ENCODE measurements at places on chromosomes 5 and 9.

DNA sequence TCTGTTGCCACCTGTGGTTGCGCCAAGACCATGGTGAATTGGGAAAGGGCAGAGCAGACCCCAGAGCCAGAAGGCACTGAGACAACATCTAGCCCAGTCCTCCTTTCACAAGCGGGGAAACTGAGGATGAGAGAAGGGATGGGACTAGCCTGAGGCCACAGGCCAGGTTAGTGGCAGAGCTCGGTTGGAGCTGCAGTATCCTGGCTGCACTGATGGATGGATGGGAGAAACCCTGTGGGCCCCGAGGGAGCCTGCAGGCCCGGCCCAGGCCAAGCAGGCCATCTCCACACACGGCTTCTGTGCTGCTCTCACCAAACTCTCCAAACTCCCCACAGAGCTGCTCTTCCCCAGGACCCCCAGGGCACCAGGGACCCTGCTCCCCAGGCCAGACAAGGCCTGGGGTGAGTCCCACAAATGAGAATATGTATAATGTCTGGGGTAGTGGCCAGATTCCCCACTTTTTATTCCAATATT lies 60.2 kb downstream of the TSTD2 start:
- DNase-seq: no peak

GRCh38 chr5:137856916-137857862 lies 10.5 kb upstream of the MYOT start:
- DNase-seq: no peak

DNA sequence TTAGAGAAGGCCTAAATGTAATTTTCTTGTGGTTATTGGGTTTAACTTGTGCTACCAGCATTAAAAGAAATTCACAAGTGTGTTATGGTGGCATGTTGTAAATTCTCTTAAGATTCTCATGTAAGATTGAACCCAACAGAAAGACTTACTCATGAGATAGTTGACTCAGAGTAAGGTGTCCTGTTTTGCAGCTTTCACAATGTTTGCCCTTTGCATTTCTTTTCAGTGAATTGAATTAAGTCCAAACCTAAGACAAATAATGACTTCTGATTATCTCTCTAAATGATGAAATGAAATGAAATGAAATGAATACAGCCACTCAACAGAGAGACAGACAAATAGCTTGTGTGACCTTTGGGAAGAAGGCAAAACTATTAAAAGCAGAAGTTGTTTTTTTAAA lies 1696.9 kb upstream of the WWC1 start:
- no peak for DNase-seq

GRCh38 chr5:128378632-128379031 lies 159.4 kb downstream of the FBN2 start:
- no peak for DNase-seq

DNA sequence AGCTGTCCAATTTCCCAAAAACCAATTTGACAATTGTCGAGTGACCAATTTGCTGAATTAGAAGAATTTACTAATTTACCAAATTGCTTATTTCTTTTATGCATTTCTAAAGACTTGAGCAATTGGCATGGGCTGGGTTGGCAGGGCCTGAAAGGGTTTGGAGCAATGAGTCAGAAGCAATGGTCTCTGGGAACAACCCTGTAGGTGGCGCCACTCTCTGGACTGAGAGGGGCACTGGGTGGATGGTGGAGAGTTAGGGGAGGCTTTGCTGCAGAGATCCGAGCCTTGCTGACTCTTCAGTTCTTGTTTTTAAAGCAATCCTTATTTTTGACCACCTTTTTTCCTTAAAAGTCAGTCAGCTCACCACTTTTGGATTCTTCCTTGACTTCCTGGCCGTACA lies 71.5 kb upstream of the RPS23 start:
- DNase-seq: no peak

DNA sequence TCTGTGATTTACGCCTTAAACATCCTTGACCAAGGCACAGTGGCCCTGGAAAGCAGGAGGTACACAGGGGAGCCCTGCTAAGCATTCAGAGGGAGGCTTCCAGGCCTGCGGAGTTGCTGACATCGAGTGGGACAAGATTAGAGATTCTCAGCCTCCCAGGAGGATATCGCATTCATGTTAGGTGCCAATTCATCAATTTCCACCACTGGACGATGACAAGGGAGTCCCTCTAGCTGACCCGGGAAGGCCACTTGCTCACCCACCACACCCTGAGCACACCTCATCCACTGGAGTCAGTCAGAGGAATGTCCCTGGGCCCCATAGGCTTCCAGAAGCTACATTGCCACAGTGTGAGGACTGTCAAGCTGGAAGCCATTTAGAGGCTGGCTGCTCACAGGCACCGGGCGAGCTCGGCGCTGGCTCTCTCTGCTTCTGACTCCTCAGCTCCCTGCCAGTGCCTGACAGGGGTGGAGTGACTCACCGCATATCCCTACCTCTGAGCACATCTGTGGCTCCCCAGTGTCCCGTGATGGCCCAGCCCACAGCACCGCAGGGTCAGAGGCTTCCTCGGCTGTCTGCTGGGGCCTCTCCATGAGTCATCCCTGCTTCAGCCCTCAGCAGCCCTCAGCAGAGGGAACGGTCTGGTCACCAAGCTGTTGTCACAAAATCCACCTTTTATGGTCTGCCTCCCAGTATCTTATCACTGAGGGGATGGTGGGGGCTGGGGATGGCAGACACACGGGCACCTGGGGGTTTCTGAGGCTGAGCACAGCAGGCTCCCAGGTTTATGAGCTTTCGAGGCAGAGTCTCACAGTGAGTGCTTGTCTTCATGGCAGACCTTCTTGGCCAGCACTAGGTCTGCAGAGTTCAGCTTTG lies 117.5 kb downstream of the ZNF608 start:
- DNase-seq: no peak

DNA sequence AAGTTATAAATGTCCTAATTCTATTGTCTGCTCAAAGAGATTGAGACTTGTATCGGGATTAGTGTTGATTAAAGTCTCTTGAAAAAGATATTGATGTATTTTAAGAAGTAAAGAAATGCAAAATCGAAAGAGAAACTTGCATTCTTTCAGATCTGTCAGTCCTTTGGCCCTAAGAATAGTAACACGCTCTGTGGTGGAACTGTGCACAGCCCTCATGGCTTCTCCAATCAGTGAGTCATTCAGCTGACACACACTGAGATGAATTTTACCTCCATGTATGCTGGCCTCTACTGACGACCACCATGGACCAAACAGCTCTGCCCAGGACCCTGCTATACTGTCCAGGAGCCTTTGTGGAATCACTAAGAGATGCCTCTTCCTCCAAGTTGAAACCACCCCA lies 232.4 kb downstream of the ESM1 start:
- DNase-seq: peak; percentile 61

DNA sequence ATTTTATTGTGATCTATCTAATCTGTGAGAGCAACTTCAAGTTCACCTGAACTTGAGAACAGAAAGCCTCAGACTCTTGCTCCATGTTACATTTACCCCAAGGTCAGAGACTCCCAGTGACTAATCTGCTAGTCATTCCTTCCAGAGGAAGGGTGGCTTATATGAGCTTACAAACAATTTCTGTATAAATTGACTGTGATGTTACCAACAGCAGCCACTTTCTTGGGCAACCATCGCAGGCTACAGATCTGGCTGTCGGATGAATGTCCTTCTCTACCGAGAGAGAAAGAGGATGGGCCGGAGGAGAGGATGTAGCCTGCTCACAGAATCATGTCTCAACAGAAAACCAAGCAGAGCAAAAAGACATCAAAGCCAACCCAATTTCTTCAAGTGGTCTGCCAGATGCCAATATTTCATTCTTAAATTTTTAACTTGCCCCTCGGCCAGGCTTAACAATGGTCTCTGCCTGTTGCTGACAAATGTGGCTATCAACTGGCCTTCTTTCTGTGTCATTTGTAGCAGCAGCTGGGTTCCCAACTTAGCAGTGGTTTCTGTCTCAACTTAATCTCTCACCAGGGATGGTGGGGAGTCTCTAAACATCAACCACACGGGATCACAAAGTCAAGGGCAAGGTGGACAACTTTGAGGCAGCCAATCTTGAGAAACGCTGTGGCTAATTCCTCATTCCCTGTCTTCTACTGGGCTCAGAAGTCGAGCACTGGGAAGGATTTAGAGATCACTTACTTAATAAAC lies 81.3 kb downstream of the RAPGEF1 start:
- peak; percentile 78 for DNase-seq

GRCh38 chr9:117622347-117622746 lies 81.9 kb upstream of the TLR4 start:
- no peak for DNase-seq

DNA sequence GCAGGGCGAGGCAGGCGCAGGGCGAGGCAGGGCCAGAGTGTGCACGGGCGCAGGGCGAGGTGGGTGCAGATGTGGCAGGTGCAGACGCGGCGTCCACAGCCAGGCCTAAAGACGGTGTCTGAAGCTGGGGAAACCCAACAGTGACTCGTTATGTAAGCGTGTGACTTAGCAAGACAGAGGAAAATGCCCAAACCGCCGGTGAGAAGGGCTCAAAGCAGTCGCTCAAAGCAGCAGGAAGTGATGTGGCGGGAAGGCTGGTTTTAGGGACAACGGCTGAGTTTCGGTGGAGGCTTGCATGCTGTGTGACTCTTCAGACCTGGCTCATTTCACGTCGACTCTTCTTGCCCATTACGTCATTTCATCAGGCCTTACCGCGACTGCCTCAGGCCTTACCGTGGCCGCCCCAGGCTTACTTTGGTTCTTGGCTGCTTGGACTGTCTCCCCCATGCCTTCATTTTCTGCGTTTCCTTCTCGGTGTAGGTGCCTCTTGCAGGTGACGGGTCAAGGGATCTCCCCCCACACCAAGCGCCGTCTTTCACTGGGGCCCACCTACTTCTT lies 50.5 kb upstream of the EXOC3 start:
- peak; percentile 56 for DNase-seq

DNA sequence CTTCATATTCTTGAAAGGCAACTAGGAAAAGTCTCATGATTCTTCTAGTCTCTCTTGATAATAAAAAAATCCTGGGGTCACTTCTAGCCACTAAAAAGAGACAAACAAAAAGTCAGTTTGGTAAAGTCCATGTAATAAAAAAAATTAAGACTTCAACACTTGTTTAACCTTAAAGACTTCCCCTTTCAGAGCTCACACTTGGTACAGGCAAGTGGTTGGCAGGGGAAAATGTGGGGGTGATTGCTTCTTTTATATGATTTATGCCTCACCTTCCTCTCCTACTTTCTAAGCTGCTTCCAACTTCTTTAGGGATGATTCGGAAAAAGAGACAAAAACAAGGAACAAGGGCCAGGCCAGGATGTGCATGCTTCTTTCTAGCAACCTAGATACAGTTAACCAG lies 5.1 kb upstream of the ERCC6L2 start:
- DNase-seq: no peak

DNA sequence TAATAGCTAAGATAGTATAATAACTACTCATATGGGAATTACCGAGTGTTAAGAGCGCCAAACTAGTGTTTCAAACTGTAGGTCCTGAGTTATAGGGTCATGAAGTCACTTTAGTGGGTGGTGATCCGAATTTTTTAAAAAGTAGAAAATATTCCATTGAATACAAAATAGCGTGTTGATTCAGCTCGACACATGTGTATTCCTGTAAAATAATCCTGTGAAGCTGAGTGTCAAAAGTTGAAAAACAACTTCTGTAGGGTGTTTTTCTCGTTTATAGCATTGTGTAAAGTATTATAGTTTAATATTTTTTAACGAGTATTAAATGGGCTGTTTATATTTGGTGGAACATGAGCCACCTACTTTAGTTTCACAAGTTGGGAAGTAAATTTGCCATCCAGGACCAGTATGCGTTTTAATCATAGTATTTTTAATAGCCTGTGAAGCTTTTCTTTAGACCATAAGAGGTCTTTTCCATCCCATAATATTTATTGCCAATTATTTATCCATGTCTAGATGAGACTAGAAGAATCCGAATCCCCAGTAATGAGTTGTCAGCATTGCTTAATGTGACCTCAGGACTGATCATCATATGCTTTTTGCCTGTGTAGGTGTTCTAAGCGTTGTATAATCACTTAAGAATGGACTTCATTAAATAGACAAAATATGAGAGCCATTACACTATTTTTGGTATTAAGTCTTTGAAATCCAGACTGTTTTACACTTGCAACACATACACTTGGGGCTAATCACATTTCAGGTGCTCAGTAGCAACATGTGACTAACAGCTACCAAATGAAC lies 84.1 kb downstream of the PTPDC1 start:
- no peak for DNase-seq

GRCh38 chr5:81300921-81301270 lies 491 bp upstream of the ZCCHC9 start:
- DNase-seq: no peak

DNA sequence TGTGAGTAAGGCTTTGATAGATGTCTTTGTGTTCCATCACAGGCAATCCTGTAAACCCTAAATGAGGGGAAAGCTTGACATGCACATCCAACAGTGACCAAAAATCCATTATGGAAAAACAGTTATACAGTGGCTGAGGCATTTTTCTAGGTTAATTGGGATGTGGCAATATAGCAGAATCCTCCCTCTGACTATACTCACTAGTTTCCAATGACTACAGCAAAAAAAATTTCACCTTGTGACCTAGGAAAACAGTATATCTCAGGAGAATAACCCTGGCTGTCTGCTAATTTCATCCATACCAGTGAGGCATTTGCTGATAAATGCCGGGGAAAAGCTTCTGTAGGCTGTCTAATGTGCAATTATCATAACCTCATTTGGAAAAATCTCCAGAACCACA lies 49.9 kb upstream of the SNCAIP start:
- DNase-seq: no peak

- no peak for DNase-seq
Measured at GRCh38 chr5:124445070-124445619, 301.3 kb downstream of the ZNF608 start.

DNA sequence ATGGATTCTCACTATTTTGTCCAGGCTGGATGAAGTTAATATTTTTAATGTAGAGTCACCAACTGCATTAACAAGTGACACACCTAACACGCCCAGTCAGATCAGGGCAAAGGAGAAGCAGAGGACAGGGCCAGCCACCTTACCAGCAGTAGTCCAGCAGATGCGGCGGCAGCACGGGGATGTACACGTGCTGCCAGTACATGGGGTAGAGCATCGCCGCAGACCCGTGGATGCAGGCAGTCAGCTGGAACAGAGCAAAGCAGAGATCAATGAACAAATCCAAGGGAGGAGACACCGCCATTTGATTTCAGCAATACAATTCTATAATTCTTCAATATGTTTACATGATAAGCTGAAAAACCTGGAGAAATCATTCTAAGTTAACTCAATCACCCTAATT lies 274.2 kb downstream of the CRB2 start:
- no peak for DNase-seq
